ENCODE measurements at places on chromosomes 3 and 15.

DNA sequence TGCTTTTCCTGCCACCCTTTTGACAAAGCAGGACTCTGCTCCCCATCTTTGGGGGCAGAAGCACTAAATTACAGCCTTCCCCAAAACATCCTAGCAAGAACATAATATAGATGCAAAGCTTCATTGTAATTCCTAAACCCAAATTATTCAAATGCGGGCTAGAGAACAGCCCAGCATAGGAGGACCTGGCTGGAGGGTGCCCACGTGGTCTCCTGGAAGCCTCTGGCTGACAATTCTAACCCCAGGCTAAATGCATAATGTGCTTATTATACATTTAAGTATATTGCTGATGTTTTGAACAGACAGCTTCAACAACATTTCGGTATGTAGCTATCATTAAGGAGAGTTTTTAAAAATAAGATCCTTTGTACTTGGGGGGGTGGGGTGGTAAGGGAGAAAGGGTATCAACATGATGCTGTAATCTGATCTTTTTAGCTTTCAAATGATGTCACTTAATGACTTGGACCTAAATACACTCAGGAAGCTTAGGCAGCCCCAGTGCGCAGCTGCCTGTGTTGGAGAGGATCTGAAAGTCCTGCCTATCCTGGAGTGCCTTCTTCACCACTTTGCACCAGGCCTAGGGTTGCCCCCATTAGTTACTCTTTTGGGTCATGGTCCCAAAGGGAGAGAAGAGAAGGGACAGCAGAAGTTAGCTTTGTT, 57.2 kb upstream of the USP3 start:
- no peak for DNase-seq

DNA sequence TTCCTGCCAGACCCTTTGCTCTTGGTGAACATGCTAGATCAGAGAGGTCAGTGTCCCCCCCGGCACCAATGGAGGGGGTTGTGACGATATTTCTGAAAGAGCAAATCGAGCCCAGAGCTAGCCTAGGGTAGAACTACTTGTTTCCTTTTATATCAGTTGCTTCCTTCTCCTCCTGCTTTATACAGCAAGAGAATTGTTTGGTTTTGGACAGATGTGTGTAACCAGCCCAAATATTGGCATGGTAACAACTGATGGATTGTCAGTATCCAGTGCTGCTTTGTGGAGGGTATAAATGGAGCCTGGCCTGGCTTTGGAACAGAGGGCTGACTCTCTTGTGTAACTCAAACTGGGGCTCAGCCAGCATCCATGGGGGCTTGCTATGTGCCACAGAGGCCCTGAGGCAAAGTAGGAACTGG, 27.2 kb downstream of the SNX1 start:
- no peak for DNase-seq

GRCh38 chr15:91566141-91566540, 287.4 kb upstream of the SLCO3A1 start:
- no peak for DNase-seq

DNA sequence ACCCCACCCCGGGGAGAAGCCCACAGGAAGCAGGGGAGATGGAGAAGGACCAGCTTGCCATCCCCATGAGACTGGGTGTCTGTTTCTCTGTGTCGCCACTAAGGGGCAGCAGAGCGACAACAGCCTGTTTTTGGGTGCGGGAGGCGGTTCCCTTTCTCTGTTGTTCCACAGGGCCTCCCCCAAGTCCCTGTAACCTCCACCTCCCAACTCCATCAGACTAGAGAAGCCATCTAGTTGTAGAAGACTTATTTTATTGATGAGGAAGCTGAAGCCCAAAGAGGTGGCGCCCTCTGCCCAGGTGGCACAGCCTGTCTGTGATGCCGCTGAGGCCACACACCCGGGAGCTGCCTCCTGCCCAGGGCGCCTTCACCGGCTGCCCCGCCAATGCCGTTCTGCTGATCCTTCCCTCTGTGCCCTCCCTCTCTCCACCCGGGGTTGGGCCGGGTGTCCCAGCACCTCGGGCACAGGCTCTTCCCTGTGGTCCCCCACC, 3.9 kb upstream of the CCDC9B start:
- peak; percentile 82 for DNase-seq

GRCh38 chr3:53155760-53156159, 5.2 kb upstream of the PRKCD start:
- peak; percentile 50 for DNase-seq

DNA sequence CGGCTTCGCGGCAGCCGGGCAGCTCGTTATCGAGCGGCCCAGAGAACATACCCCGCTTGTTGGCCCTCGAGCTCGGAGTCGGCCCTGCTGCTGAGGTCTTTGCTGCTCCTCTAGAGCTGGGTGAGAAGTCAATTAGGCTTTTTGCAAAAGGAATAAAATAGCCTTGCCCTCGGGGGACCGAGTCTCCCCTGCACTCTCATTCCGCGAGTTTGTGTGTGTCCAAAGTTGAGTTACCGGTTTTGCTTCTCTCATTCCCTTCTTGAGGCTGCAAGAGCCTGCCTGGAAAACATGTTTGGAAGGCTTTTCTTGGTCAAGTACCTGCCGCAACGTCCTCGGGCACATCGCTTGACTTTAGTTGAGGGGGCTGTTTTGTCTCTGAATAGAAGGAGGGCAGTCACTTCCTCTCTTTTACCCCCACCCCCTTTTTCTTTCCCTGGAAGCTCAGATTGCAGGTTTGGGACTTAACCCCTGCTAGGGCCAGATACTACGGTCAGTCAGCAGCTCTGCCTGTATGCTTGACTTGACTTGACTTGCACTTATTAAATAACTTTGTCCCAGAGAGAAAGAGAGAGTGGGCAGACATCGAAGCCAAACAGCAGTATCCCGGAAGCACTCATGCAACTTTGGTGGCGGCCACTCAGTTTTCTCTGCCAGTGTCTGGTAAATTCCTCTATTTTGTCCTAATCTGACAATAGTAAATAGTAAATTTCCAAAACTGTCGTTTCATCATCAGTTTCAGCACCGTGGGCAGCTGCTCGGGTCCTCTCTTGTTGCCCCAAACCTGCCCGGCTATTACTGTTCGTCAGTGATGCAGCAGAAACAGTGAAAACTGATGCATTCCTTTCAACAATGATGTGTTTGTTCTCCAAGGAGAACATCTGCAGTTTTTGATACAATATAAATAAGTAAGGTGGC, 609 bp downstream of the RNF13 start:
- no peak for DNase-seq

All from D341Med (cell line).